ENCODE measurements at places on chromosomes 12 and 14. TPM values are rescaled to one million over a fixed set of nuclear protein-coding genes. Genes with fewer than 3 reads are reported as not detected.

The TPI1 gene
- 167 TPM for total RNA-seq

DNA sequence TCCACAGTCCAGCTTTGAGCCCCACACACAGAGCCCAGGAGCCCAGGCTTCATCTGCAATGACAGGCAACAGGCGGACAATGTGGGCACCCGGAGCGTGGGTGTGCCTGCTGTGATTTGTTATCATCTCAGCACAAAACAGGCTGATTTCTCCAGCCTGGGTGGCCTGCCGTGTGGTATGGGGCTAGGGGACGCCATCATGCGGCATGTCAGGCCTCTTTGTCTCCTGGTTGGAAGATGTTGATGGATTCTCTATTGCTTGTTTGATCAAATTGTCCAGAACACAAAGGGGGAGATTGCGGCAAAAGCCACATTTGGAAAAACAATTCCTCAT, 147.1 kb downstream of the KIF26A start:
- H3K27me3 ChIP-seq = no peaks in the 10 kb centered on the region
- no peaks in the 10 kb centered on the region for H3K36me3 ChIP-seq
- no peak overlapping the region for H3K4me3 ChIP-seq
- no peak for DNase-seq
- no peak overlapping the region for H3K27ac ChIP-seq
- H3K4me1 ChIP-seq = no peaks in the 10 kb centered on the region

GRCh38 chr14:54169254-54169924, 212.8 kb upstream of the BMP4 start:
- H3K4me3 ChIP-seq = no peak overlapping the region
- H3K27me3 ChIP-seq = no peaks in the 10 kb centered on the region
- no peaks in the 10 kb centered on the region for H3K36me3 ChIP-seq
- H3K27ac ChIP-seq = no peak overlapping the region

The TMEM119 gene
- 0.71 TPM for total RNA-seq

Measured in natural killer cell (primary cell).